SIG-M5 (cell line): ENCODE measurements at places on chromosomes 12 and 14.

DNA sequence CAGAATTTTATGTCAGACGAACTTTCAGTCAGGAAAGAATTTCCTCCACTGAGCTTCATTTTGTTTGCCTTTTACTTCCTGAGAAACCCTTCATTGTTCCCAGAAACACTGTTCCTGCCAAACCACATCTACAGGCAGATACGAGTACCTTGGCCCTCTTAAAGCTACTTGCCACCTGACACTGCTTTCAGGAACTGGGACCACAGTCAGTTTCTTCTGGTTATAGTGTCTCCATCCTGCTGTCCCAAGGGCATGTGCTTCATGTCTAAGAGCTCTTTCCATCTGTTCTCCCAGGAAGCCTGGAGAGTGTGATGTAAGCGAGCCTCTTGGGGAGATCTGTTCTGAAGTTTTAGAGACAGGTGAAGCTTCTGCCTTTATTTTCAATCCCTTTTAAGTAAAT lies 161.7 kb upstream of the PLEKHA5 start:
- no peak for DNase-seq

DNA sequence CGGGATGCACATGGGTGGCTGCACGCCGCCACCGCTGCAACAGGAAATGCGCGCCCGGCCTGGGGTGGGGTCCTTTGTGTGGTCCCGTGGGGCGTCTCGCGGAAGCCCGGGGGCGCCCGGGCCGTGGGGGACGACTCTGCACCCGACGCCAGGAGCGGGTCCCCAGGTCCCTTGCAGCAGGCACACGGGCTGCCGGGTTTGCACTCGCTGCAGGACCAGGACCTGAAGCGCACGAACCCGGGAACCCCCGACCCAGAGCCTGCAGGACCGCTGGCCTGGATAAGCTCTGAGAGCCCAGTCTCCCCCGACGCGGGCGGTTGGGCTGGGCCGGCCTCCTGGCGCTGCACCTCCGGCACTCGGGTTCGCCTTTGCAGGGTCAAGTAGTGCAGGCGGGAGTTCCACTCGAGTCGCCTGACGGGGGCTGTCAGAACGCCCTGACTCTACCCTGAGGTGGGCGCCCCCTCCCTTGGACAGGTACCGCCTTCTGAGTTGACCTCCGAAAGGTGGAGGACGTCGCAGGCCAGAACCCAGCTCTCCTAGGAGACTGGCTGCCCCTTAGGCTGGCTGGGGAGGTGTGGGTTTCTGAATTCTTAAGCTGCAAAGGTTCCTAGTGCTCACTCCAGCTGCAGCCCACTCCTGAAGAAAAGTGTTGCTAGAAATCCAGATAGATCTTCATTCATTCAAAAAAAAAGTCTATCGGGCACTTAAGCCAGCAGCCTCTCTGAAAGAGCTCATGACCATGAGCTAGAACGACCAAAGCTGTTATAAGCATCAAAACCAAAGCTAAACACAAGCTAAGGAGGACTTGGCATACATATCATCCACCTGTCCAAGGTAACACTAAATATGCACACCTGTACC lies 68.0 kb downstream of the RNF34 start:
- no peak for DNase-seq

DNA sequence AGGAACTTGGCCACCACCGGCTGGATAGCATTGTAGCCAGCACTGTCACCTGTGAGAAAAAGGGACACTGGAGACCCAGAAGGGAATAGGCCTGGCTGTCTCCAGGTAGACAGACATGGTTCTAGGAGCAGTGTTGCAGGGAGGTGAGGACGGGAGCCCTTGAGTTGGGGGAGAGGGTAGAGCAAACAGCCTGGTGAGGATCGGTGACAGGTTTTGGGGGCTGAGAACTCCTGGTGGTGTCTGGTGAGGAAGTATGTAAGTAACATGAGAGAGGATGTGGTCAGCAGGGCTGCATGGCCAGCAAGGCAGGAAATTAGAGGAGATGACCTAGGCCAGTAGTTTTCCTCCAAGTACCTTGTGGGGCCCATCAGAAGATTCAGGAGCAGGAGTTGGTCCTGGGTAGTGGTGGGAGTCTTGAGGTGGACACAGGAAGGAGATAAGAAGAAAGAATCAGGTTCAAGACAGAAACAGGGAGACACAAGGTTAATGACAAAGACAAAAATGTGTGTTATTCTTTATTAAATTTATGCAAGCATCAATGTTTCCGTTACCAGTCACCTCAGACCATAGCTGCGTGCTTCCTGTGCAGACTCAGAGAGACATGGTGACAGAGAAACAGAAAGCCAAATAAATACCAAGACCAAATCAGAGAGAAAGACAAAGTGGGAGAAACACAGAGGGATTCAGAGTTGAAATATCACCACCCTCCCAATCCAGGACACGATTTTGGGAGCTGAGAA lies at the start of gene ARHGAP9:
TSS of gene ARHGAP9 (minus strand) at position 491 of the 740 bp plus-strand sequence. CDS start at position 31, 460 bp downstream.
- no peak for DNase-seq

GRCh38 chr14:92973261-92973797 lies 50.4 kb downstream of the CHGA start:
- no peak for DNase-seq

DNA sequence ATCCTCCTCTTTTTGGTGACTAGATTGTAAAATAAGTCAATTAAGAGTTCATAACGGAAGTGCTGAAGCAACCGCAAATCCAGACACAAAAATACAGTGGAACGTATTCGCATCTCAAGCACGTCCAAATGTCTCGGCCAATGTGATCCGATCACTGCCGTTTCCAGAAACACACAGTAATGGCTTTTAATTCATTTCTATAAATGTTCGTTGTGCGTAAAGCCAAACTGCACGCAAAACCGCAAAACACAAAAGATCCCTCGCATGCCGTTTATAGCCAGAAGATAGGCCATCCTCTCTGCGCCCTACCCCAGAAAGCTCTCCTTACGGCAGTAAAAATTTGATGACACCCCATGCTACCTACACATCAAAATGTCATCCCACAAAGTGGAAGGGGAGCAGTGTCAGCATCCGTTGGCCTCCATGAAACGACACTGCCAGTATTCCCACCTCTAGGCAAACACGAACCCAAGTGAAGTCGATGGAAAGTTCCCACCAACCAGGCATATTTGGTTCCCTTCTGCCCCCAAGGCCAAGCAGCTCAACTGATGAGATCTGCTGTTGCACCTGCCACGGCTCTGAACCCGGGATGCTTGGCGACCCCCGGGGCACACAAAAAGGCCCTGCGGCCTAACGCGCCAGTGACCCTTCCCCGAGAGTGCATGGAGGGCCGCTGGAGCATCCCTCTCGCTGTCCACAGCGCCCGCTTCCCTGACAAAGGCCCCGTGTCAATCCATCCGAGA lies 1.4 kb downstream of the HECTD4 start:
- DNase-seq = no peak

- no peak for DNase-seq
Measured at GRCh38 chr14:104397956-104398355, 181.6 kb upstream of the C14orf180 start.

GRCh38 chr12:110307372-110307771 lies 26.3 kb downstream of the ATP2A2 start:
- no peak for DNase-seq

- no peak for DNase-seq
Measured at GRCh38 chr12:47942614-47943225, 20.7 kb upstream of the TMEM106C start.
